ENCODE measurements at places on chromosomes 16 and 17. TPM values are rescaled to one million over a fixed set of nuclear protein-coding genes. Genes with fewer than 3 reads are reported as not detected.

- DNase-seq, result no peak
- H3K27me3 ChIP-seq, result no peaks in the 10 kb centered on the region
- no peak overlapping the region for H3K4me3 ChIP-seq
- H3K4me1 ChIP-seq, result no peaks in the 10 kb centered on the region
- H3K36me3 ChIP-seq, result no peaks in the 10 kb centered on the region
Measured at GRCh38 chr17:83137523-83137922, 58.1 kb downstream of the METRNL start.

- H3K4me1 ChIP-seq, result no peaks in the 10 kb centered on the region
- DNase-seq, result peak; percentile 65
- peaks cover 48% of the 10 kb centered on the region for H3K27me3 ChIP-seq
- no peak overlapping the region for H3K4me3 ChIP-seq
- H3K27ac ChIP-seq, result no peak overlapping the region
Measured at GRCh38 chr17:79810130-79811010, 13.5 kb upstream of the CBX8 start.

MBTPS1 gene
- total RNA-seq, result 162 TPM

- H3K27me3 ChIP-seq, result no peaks in the 10 kb centered on the region
- no peaks in the 10 kb centered on the region for H3K4me1 ChIP-seq
- no peak overlapping the region for H3K27ac ChIP-seq
- DNase-seq, result no peak
Measured at GRCh38 chr17:50805486-50805885, 29.9 kb upstream of the WFIKKN2 start.

DNA sequence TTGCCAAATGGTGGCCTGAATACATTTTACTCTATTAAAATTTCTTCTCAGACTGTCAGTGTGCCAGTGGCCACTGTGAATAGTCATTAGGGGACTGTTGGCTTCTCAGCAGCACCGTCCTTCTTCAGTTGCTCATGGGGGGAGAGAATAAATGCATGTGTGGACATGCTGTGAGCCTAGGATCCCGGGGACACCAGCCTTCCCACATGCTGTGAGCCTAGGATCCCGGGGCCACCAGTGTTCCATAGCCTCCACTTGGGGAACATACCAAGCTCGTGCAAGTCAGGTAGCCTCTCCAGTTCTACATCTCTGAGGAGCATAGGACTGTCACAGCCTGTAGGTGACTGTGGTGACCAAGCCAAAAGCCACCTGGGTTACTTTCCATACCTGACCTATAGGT lies 51.5 kb downstream of the BANP start:
- no peak for DNase-seq
- no peak overlapping the region for H3K4me3 ChIP-seq
- no peaks in the 10 kb centered on the region for H3K4me1 ChIP-seq

GRCh38 chr17:77821114-77821513 lies 137.4 kb upstream of the TNRC6C start:
- no peak overlapping the region for H3K27ac ChIP-seq
- no peak for DNase-seq
- H3K4me3 ChIP-seq, result no peak overlapping the region
- H3K27me3 ChIP-seq, result no peaks in the 10 kb centered on the region
- no peaks in the 10 kb centered on the region for H3K36me3 ChIP-seq

PROCA1 gene
- total RNA-seq, result not detected

DNA sequence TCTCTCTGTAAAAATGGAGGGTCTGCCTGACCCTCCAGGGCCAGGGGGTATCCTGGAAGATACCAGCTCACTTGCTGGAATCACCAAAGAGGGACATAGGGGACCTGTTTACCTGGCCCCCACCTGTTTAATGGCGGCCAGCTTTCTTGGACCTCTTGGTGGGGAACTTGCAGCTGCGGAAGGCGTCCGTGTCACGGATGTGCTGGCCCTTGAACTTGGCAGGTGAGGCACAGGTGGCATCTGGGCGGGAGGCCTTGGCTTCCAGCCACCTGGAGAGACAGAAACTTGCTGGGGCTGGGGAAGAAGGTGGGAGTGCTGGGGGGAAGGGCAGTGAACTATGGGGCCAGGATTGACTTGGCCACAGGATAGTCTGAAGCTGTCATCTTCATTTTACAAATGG lies 3.5 kb downstream of the CHAD start:
- H3K4me1 ChIP-seq, result peaks cover 15% of the 10 kb centered on the region
- DNase-seq, result no peak
- no peaks in the 10 kb centered on the region for H3K27me3 ChIP-seq
- H3K27ac ChIP-seq, result no peak overlapping the region
- no peak overlapping the region for H3K4me3 ChIP-seq

DNA sequence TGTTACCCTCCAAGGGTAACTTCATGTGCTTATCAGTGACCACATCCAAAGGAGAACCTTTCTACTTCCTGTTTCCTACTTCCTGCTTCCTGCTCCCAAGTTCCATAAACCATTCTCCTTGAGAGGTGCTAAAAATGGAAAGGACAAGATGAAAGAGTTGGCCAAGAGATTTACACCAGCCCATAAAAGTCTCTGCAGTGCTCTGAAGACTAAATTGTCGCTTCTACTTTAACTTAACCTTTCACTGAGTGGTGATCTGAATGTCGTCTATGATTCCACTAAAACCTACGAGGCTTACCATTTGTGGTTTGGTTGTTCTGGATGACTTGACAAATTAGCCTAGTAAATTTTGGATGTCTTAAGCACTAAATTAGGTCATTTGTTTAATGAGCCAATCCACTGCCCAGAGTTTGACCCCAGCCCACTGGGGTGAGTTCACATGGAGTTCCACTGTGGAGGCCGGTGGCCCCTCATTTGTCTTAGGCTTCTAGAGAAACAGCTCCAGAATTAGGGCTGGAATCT lies 333.1 kb downstream of the FOXL1 start:
- no peak overlapping the region for H3K4me3 ChIP-seq
- H3K27ac ChIP-seq, result no peak overlapping the region
- DNase-seq, result no peak
- no peaks in the 10 kb centered on the region for H3K27me3 ChIP-seq
- no peaks in the 10 kb centered on the region for H3K4me1 ChIP-seq

BLMH gene
- total RNA-seq, result 13.6 TPM

KRTAP4-5 gene
- not detected for total RNA-seq

CHD9NB gene
- 4.1 TPM for total RNA-seq

DNA sequence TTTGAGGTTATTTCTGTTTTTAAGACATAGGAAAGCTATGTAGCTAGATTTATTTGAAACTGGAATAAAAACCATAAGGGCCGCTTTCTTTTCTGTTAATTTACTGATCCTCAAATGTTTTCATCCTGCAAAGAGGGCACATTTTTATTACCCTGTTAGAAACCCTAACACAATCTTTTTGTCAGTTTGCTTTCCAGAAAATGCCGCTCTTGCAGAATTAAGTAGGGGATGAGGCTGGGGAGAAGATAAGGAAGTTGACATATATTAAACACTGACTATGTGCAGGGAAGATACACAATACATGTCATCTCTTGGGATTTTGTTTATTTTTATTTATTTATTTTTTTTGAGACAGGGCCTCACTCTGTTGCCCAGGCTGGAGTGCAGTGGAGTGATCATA lies 15.7 kb downstream of the USP43 start:
- no peaks in the 10 kb centered on the region for H3K4me1 ChIP-seq
- H3K4me3 ChIP-seq, result no peak overlapping the region
- H3K27ac ChIP-seq, result no peak overlapping the region

TBC1D3C gene
- total RNA-seq, result not detected

DNA sequence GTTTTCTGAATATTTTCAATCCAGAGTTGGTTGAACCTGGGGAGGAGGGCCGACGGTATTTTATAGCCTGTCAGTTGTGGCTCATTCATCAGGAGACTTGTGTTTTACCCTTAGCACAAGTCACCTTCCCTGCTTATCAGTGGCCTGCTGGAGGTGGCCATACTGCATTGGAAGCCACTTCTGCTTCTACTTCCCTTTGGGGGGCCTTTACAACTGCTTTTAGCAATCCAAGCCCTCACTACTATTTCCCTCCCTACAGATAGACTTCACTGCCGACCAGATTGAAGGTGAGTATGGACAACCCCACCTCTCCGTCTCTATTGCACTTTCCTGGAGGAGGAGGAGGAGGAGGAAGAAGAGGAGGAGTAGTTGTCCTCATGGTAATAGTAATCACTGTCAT lies 4.4 kb downstream of the MYL4 start:
- H3K27me3 ChIP-seq, result no peaks in the 10 kb centered on the region
- no peaks in the 10 kb centered on the region for H3K4me1 ChIP-seq
- H3K4me3 ChIP-seq, result no peak overlapping the region
- no peaks in the 10 kb centered on the region for H3K36me3 ChIP-seq
- no peak for DNase-seq

- no peaks in the 10 kb centered on the region for H3K4me1 ChIP-seq
- no peaks in the 10 kb centered on the region for H3K27me3 ChIP-seq
- peak overlapping the region; percentile 81 for H3K4me3 ChIP-seq
- H3K36me3 ChIP-seq, result no peaks in the 10 kb centered on the region
- peak; percentile 28 for DNase-seq
Measured at GRCh38 chr16:84144209-84144858, 643 bp downstream of the HSDL1 start.

C1QTNF1 gene
- total RNA-seq, result 80.8 TPM
